Dermis lymphatic vessel endothelial cell (primary cell): ENCODE measurements at places on chromosomes 4 and X. TPM values are rescaled to one million over a fixed set of nuclear protein-coding genes. Genes with fewer than 3 reads are reported as not detected.

EGFL6 gene
- total RNA-seq, result not detected in 2 replicates

CSAG1 gene
- total RNA-seq, result not detected in 2 replicates

CXorf65 gene
- not detected in 2 replicates for total RNA-seq

SAGE1 gene
- total RNA-seq, result not detected in 2 replicates

MMAA gene
- 2.0 and 2.1 TPM in 2 replicates for total RNA-seq

SPANXN4 gene
- not detected in 2 replicates for total RNA-seq

ALG13 gene
- 49.0 and 61.1 TPM in 2 replicates for total RNA-seq

GPR34 gene
- total RNA-seq, result not detected in 2 replicates

F11 gene
- not detected in 2 replicates for total RNA-seq

UCP1 gene
- total RNA-seq, result not detected in 2 replicates

ETNPPL gene
- total RNA-seq, result not detected in 2 replicates

HOPX gene
- total RNA-seq, result 0.34 TPM in 1 of 2 replicates, not detected in the other
